T-cell (primary cell): ENCODE measurements at places on chromosomes 2 and 18.

DNA sequence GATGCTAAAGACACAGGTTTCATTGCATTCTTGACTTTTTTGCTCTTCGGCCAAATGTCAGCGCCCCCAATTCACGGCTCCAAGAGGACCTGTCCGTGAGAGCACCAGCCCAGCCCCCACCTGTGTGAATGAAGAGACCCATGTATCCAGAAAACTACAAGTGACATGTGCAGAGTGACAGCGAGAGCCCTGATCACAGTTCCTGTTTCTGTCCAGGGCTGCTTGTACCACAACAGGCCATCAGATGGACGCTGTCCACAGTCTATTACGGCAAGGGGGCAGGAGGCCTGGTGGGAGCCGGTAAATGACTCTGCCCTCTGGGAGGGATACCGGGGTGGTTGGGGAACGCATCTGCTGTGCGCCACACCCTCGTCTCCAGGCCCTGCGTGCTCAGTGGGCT, 520.9 kb upstream of the ID2 start:
- H3K36me3 ChIP-seq: no peaks in the 10 kb centered on the region
- H3K4me1 ChIP-seq: no peaks in the 10 kb centered on the region
- DNase-seq: no peak
- H3K27me3 ChIP-seq: no peaks in the 10 kb centered on the region
- no peak overlapping the region for H3K27ac ChIP-seq

DNA sequence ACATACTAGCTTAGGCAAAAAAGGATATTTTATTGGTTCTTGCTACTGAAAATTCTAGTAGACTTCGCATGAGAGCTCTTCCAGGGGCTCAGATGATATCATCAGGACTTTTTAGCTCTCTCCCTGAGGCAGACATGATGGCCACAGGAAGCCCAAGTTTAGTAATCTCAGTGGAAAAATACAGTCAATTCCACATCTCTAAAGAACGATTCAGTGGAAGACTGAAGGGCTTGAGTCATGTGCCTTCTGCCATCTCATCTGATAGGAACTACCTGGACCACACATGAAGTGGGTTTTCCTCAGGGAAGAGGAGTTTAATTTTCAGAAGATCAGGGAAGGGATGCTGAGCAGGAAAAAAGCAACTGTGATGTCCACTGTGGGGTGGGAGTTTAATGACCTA, 117.3 kb downstream of the TTC27 start:
- DNase-seq: no peak
- no peak overlapping the region for H3K4me3 ChIP-seq
- H3K27ac ChIP-seq: no peak overlapping the region
- H3K4me1 ChIP-seq: no peaks in the 10 kb centered on the region
- no peaks in the 10 kb centered on the region for H3K27me3 ChIP-seq

GRCh38 chr2:32787207-32787606, 159.4 kb downstream of the TTC27 start:
- no peak overlapping the region for H3K27ac ChIP-seq
- no peak for DNase-seq
- peaks cover 10% of the 10 kb centered on the region for H3K36me3 ChIP-seq
- no peak overlapping the region for H3K4me3 ChIP-seq
- no peaks in the 10 kb centered on the region for H3K4me1 ChIP-seq

- H3K4me1 ChIP-seq: no peaks in the 10 kb centered on the region
- no peak for DNase-seq
- H3K27ac ChIP-seq: no peak overlapping the region
- H3K36me3 ChIP-seq: no peaks in the 10 kb centered on the region
- no peak overlapping the region for H3K4me3 ChIP-seq
- H3K27me3 ChIP-seq: no peaks in the 10 kb centered on the region
Observed at GRCh38 chr2:150880986-150881385, 380.7 kb downstream of the RBM43 start.

GRCh38 chr2:202337706-202338346, 38.3 kb upstream of the BMPR2 start:
- no peak overlapping the region for H3K4me3 ChIP-seq
- no peak overlapping the region for H3K27ac ChIP-seq
- H3K36me3 ChIP-seq: no peaks in the 10 kb centered on the region
- H3K4me1 ChIP-seq: no peaks in the 10 kb centered on the region
